ENCODE measurements at places on chromosomes 1 and 21.

DNA sequence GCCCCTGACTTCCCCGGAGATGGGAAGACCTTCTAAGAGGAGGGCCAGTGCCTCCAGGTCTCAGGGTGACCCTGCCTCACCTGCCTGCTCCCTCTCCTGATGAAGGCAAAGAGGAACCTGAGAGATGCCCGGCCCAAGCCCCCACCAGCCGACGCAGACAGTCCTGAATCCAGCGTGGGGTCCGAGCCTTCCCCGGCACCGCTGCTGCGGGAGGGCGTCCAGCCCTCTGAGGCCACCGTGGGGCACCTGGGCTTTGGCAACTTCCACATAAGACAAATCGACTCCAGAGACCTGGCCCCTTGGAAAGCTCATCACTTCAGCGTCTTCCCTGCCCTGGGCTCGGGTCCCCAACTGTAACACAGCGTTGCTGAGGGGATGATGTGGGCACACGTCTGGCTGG lies 122.2 kb downstream of the CASZ1 start:
- DNase-seq = no peak

GRCh38 chr1:118842452-118843201 lies 145.5 kb downstream of the TBX15 start:
- DNase-seq = no peak

GRCh38 chr1:97467445-97467844 lies 453.4 kb downstream of the DPYD start:
- DNase-seq = no peak

- no peak for DNase-seq
These were observed 55.9 kb downstream of the MACO1 start for GRCh38 chr1:25486602-25487001.

GRCh38 chr1:13900583-13900982 lies 200.6 kb downstream of the PRDM2 start:
- no peak for DNase-seq

DNA sequence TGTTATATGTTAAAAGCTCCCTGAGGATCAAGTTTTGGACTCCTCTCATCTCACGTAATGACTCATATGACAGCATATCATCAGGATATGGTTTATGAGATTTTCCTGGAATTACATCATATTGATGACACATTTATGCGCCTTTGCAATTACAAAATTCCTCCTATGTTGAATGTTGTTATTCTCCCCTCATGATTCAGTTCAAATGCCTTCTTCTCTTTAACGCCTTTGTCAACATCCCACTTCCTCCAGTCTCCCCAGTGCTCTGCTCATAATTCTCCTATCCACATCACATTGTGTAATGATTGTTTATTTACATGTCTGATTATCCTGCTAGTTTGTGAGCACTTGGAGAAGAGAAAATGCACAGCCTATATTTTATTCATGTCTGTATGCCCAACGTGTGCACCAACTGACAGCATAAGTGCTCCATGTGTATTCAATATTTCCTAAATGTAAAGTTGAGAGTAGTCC lies 80.9 kb upstream of the BACH1 start:
- DNase-seq = no peak

DNA sequence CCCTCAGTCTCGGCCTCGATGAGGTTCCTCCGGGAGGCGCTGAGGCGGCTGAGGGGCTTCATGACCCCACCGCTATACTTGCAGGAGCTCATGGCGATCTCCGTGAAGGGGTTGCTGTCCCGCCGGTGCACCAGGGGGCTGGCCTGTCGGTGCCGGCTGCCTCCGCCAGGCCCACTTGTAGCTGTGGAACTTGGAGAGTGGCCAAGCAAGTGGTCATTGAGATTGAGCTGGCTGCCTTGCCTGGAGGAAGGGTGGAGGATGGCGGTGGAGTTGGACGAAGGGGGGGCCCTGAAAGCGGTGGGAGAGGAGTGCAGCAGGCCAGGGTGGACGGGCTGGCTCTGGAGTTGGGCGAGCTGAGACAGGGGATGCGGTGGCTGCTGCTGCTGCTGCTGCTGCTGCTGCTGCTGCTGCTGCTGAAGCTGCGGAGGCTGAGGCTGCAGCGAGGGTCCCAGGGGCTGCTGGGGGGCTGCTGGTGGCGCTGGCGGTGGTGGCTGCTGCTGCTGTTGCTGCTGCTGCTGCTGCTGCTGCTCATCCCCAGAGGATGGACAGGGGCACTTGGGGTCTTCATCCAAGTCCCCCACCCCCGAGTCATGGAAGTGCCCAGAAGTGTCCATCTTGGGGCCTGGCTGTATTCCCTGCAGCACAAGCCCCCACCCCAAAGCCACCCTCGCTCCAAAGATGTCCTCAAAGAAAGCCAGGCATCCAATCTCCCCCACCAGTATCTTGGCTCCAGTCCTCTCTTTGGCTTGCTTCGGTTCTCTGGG lies 548 bp downstream of the KCNN3 start:
- no peak for DNase-seq

DNA sequence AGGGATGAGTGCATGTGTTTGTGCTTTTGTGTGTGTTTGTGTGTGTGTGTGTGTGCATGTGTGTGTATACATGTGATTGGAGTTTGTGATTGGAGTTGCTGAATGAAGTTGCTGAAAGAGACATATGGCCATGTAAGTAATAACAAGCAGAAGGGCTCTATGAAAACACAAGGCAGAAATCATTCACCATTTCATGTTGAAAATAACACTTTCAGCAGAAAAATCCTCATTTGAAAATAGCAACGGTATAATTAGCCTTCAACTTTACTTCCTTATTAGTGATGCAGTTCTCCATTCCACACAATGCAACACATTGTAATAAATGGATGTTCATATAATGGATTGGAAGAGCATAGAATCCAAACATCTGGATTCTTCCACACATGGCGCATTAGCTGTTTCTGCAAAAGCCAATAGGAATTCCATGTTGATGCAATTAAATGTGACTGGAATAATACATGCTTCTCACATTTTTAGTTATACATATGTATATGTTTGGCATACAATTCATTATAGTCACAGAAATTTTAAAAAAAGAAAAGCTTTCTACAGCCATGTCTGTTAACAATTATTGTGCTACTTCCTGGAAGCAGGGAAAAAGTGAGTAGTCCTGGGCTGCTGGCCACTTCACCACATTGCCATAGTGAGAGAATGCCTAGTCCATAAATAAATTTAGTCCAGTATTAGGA lies 538.0 kb downstream of the LTN1 start:
- no peak for DNase-seq

GRCh38 chr1:18612073-18612472 lies 18.6 kb upstream of the PAX7 start:
- no peak for DNase-seq

GRCh38 chr1:85568660-85569059 lies 11.9 kb upstream of the CCN1 start:
- no peak for DNase-seq

- no peak for DNase-seq
These were observed 170.1 kb downstream of the NEK7 start for GRCh38 chr1:198326915-198327314.

- no peak for DNase-seq
These were observed 414.3 kb downstream of the AMY1C start for GRCh38 chr1:104163912-104164476.

DNA sequence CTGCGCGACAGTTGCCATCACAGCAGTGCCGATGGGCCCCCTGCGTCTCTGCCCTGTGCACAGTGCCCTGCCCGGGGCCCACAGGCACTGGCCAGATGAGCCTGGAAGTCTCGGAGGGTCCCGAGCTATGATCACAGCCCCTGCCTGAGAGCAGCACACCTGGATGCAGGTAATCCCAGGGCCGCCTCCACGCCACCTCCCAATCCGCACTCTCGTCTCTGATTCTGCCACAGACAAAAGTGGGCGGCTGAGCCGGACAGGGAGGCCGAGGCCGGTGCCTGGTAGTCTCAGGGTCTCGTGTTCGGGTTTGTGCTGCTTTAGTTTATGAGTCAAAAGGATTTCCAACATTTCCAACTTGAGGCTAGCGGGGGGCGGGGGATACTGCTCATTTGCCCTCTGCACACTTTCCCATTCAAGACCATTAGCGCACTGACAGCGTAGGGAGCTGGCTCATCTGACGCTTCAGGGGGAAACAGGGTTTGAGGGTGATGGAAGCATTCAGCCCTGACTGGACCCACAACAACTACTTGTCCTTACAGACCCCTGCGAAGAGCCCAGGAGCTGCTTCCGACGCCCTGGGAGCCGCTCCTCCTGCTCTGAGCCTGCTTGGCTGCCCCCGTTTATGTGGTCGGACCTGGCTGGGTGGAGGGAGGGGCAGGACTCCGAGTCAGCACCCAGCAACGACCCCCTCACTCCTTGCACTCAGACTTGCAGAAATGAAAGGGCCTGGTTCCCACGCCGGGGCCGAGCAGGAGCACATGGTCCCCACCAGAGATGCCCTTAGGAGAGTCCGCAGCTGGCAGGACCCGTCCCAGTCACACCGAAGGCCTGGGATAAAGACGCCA lies 1.8 kb upstream of the TTC34 start:
- no peak for DNase-seq

GRCh38 chr1:71307451-71307850 lies 226.6 kb upstream of the ZRANB2 start:
- DNase-seq = no peak

- DNase-seq = no peak
These were observed 34.4 kb downstream of the LGR6 start for GRCh38 chr1:202227997-202228401.

GRCh38 chr1:153509729-153510354 lies 25.9 kb downstream of the S100A6 start:
- DNase-seq = no peak

GRCh38 chr1:97089173-97089572 lies 367.6 kb downstream of the PTBP2 start:
- DNase-seq = no peak

- DNase-seq = no peak
These were observed 47.6 kb downstream of the SPSB1 start for GRCh38 chr1:9340172-9340854.

GRCh38 chr1:235160383-235160956 lies 580 bp downstream of the RBM34 start:
- DNase-seq = peak; percentile 52

- DNase-seq = no peak
These were observed 43.6 kb downstream of the ACP6 start for GRCh38 chr1:147626739-147627138.

DNA sequence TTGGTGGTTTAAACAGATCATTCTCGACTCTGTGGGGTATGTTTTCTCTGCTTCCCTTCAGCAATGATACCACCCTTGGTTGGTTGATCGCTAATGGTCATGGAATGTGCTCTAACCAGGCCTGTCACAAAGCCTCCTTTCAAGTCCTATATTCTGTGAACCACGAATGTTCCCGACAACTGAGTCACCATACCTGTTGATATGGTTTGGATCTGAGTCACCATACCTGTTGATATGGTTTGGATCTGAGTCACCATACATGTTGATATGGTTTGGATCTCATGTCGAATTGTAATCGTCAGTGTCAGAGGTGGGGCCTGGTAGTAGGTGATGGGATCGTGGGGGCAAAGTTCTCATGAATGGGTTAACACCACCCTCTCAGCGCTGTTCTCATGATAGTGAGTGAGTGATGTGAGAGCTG lies 10.2 kb upstream of the CAMK2N1 start:
- no peak for DNase-seq

GRCh38 chr1:53495633-53496345 lies 36.6 kb downstream of the DMRTB1 start:
- no peak for DNase-seq

DNA sequence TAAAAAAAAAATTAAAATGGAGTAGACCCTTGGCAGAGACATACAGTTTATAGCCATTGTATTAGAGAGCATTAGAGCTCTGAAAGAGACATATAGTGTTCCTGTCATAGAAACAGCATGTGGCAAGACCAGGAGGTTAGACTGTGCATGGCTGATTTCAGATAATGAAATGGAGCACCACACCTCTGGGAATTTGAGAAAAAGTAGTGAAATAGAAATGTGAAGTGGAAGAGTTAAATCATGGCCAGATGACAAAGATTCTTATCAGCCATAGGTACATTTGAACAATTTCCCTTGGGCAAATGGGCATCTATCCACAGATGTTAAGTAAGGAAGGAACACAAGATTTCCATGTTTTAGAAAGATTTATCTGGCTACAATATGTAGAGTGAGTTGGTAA lies 1083.1 kb downstream of the PLA2G4A start:
- no peak for DNase-seq

DNA sequence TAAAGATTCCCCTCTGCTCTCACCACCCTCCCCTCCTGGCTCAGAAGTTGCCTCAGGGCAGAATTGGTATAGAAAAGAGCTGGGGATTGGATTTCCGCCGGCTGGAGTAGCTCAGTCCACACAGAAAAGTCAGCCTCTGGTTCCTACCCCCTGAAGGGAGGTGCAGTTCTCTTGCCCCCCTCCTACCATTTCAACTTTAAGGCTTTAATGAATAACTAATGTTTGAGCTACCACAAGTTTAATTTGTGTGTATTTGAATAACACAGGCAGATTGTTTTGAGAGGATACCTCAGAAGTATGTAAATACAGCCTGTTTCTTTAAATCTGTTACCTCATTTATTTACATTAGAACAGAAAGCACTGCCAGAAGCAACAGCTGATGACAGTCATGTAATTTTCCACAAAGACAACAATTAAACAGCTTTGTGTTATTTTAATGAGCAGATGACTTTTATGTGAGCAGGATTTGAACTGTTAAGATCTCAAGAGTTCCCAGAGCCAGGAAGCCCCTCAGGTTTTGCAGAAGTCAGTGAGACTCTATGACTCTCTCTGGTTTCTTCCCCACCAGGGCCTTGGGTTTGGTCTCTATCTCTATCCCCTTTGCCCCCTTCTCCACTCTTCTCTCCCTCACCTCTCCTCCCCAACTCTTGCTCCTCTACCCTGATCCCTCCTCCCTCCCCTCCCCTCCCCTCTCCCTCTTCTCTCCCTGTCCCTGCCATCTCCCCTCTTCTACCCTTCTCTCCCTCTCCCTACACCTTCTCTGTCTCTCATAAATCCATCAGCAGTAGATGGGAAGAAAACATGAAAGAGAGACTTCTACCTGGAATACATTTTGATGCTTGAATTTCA lies 26.3 kb downstream of the DUSP10 start:
- no peak for DNase-seq

GRCh38 chr1:227038401-227038800 lies 98.3 kb downstream of the COQ8A start:
- DNase-seq = no peak

DNA sequence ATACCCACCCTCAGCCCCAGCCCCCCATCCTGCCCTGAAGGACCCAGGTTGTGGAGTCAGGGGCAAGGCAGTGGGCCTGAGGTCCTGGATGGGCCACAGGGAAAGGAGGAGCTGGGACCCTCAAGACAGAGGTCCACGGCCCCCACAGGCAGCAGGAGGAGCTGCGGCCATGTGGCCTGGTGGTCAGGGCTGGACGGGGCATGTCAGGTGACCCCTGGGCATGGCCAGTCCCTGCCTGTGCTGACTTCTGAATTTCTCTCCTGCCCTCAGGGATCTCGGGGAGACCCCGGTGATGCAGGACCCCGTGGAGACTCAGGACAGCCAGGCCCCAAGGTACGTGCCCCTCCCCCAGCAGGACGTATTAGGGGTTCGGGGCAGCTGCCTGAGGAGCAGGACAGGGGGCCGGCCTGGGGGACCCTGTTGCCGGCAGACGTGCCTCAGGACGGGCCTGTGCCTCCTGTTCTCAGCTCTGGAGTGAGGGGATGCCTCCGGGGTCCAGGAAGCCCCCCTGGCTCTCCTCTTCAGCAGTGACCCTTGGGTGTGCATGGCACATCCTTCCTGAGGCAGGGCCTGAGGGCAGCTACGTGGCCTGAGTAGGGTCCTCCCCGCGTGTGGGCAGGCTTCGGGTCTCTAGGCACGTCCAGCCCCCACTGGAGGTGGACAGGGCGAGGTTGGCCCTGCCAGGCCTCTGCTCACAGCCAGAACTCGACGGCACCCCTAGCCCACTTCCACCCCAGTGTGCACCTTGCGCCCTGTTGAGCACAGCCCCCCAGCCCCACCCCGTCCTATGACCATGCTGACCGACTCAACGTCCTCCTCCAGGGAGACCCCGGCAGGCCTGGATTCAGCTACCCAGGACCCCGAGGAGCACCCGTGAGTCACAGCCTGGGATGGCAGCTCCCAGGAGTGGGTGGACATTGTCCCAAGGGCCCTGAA lies 23.6 kb downstream of the COL6A2 start:
- DNase-seq = no peak
